ENCODE measurements at places on chromosomes 6 and 20. TPM values are rescaled to one million over a fixed set of nuclear protein-coding genes. Genes with fewer than 3 reads are reported as not detected.
A peak's percentile ranks its signal among the peaks of the same experiment; 100 is the strongest.

Gene RIMS1
- total RNA-seq: not detected

Gene VGLL2
- total RNA-seq: not detected

Gene TNFRSF6B
- not detected for total RNA-seq

Gene OSTM1
- total RNA-seq: 30.5 TPM

Gene MMUT
- total RNA-seq: 15.1 TPM

Gene BTNL2
- total RNA-seq: not detected

- no peak overlapping the region for H3K27ac ChIP-seq
- H3K4me3 ChIP-seq: no peak overlapping the region
- H3K36me3 ChIP-seq: no peaks in the 10 kb centered on the region
Measured at GRCh38 chr6:148507774-148508173, 165.1 kb downstream of the SASH1 start.

- H3K27me3 ChIP-seq: peaks cover 21% of the 10 kb centered on the region
- peak overlapping the region; percentile 73 for H3K27ac ChIP-seq
- peaks cover 6% of the 10 kb centered on the region for H3K36me3 ChIP-seq
- H3K4me3 ChIP-seq: peak overlapping the region; percentile 80
- no peak for DNase-seq
Measured at GRCh38 chr6:119076576-119077390, 1.7 kb downstream of the FAM184A start.

GRCh38 chr6:166223079-166223478, 55.4 kb upstream of the TBXT start:
- H3K36me3 ChIP-seq: no peaks in the 10 kb centered on the region
- peaks cover 11% of the 10 kb centered on the region for H3K4me1 ChIP-seq
- peaks cover 47% of the 10 kb centered on the region for H3K27me3 ChIP-seq
- H3K4me3 ChIP-seq: no peak overlapping the region

DNA sequence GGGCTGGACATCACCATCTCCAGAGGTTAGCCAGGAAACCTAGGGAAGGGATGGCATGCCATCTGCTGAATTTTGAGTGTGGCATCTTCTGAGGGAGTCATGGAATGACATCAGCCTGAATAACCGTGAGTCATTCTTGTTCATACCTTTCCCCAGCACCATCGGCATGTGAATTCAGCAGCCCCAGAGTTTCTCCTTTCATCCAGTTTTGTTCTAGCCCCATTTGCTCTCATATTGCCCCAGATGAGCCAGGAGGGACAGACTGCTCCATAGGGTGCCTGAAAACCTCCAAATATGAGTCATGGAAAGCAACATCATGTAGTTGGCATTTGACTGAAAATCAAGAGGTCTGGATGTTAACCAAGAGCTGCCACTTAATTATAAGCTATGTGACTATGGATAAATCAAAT, 219.2 kb upstream of the SGK1 start:
- H3K27ac ChIP-seq: no peak overlapping the region
- DNase-seq: no peak
- H3K4me3 ChIP-seq: no peak overlapping the region
- H3K27me3 ChIP-seq: peaks cover 5% of the 10 kb centered on the region
- no peaks in the 10 kb centered on the region for H3K36me3 ChIP-seq

DNA sequence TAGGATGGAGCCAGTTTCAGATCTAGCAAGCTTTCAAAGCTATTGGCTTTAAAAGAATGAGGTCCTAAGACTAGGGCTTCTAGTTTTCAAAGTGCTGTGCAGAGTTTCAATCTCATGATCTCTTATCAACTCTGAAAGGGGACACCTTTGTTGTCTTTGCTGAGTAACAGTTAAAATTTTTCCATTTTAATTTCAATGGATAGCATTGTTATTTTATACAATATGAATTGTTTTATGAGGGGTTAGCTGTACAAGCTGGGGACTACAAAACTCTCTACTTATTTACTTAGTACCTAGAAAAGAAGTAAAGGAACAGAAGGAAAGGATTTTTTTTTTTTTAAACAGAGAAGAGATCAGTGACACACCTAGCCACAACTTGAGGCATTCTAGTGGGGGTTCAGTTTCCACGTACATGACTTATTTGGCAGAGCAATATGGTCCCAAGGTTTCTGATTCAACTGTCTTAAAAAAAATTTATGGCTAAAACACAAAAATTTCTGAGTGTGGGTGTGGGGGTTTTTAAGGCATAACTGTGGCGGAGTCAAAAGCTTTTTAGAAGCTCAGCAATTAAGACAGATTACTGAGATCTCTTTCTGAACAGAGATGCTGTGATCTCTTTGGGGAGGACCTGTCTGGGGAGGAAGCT, 46.1 kb upstream of the JAG1 start:
- no peaks in the 10 kb centered on the region for H3K4me1 ChIP-seq
- no peak overlapping the region for H3K4me3 ChIP-seq
- H3K27ac ChIP-seq: no peak overlapping the region
- H3K27me3 ChIP-seq: peaks cover 25% of the 10 kb centered on the region

DNA sequence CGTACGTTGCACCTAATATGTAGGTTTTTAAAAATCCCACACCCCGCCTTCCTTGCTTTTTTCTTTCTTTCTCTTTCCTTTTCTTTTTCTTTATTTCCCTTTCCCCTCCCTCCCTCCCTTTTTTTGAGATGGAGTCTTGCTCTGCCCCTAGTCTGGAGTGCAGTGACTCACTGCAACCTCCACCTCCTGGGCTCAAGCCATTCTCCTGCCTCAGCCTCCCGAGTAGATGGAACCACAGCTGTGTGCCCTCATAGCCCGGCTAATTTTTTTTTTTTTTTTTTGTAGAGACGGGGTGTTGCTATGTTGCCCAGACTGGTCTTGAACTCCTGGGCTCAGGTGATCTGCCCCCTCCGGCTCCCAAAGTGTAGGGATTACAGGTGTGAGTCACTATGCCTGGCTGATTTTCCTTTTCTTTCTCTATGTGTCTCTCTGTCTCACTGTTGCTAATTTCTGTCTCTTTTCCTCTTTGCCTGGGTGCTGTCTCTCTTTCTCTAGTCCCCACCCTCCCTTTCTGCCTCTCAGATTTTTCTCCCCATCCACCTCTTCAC, 61.2 kb downstream of the SRC start:
- peaks cover 21% of the 10 kb centered on the region for H3K4me1 ChIP-seq
- no peaks in the 10 kb centered on the region for H3K36me3 ChIP-seq
- peaks cover 33% of the 10 kb centered on the region for H3K27me3 ChIP-seq
- H3K4me3 ChIP-seq: peak overlapping the region; percentile 1
- no peak overlapping the region for H3K27ac ChIP-seq

- H3K4me1 ChIP-seq: no peaks in the 10 kb centered on the region
- no peak overlapping the region for H3K27ac ChIP-seq
- no peaks in the 10 kb centered on the region for H3K36me3 ChIP-seq
- no peak overlapping the region for H3K4me3 ChIP-seq
- no peaks in the 10 kb centered on the region for H3K27me3 ChIP-seq
Measured at GRCh38 chr6:51738614-51739013, 348.8 kb downstream of the PKHD1 start.

DNA sequence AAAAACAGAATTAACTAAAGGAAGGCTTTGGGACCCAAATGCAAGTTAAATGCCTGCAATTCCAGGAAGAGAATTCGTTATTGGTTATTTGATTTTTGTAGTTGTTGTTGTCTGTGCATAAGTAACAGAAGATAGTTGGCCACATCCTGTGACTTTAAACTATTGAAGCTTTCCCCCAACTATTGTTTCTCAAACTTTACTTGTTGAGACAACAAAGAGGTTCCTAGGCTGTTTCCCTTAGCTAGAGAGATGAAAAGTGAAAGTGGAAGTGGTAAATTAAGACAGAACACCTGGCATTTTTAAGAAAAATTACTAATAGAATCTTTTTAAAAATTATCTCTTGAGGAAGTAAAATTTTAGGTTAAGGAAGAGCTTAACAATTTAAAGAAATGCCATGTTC, 525.2 kb downstream of the PKHD1 start:
- no peak overlapping the region for H3K4me3 ChIP-seq
- DNase-seq: no peak
- no peaks in the 10 kb centered on the region for H3K4me1 ChIP-seq
- no peaks in the 10 kb centered on the region for H3K36me3 ChIP-seq
- no peaks in the 10 kb centered on the region for H3K27me3 ChIP-seq
- H3K27ac ChIP-seq: no peak overlapping the region

GRCh38 chr6:86459978-86460377, 477.4 kb upstream of the HTR1E start:
- H3K36me3 ChIP-seq: no peaks in the 10 kb centered on the region
- no peak for DNase-seq
- no peaks in the 10 kb centered on the region for H3K27me3 ChIP-seq

DNA sequence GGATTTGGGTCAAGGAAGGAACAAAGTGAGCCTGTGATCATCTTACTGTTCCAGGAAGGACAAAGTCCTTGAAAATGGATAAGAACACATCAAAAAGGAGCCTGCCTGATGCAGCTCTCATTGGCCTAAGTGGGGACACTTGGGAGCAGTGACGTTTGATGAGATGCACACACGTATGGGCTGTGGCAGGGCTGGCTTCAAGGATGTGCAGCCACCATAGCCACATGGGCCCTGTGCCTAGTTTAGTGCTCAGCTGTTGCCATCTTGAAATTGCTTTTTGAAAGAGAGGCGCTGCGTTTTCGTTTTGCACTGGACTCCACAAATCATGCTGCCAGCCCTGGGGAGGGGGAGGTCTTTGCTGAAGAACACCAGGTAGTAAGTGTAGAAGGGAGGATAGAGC, 6.6 kb upstream of the NPEPL1 start:
- peaks cover 7% of the 10 kb centered on the region for H3K36me3 ChIP-seq
- no peak for DNase-seq
- no peak overlapping the region for H3K27ac ChIP-seq
- H3K27me3 ChIP-seq: no peaks in the 10 kb centered on the region
- H3K4me3 ChIP-seq: no peak overlapping the region
- peaks cover 4% of the 10 kb centered on the region for H3K4me1 ChIP-seq

DNA sequence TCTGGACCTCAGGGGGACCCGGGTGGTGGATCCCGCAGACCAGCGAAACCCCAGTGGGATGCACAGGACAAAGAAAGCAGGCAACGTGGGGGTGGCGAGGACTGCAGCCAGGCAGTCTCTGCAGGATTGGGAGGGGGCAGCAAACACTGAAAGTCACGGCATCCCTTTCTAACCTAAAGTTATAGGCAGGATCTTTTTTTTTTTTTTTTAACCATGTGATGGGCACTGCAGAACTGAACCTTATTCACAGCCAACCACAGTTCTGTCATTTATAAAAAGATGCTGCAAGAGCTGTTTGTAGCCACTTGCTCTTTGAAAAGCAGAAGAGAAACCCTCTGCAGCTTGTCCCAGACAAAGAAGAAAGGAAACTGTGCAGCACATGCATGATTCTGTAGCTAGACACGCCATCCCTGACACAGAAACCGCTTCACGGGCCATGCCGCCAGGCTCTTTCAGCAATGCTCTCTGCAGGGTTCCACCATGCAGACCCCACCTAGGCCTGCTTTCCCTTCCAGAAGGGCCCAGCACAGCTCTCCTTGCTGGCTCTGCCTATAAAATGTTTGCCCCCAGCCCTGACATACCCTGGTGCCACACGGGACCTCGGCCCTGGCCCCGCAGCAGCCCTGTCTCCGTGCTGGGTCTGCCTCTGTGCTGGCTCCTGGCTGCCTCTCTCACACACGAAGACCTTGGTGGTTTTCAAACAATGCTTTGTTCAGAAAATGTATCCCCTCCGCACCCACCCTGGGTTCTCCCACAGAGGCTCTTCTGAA, 70.8 kb downstream of the PYGB start:
- peak; percentile 31 for DNase-seq
- peaks cover 2% of the 10 kb centered on the region for H3K36me3 ChIP-seq
- peak overlapping the region; percentile 36 for H3K27ac ChIP-seq
- peaks cover 23% of the 10 kb centered on the region for H3K4me1 ChIP-seq
- H3K27me3 ChIP-seq: no peaks in the 10 kb centered on the region
- H3K4me3 ChIP-seq: no peak overlapping the region

GRCh38 chr6:6713657-6714056, 125.1 kb downstream of the LY86 start:
- no peak overlapping the region for H3K27ac ChIP-seq
- no peak overlapping the region for H3K4me3 ChIP-seq
- H3K4me1 ChIP-seq: peaks cover 33% of the 10 kb centered on the region
- peaks cover 39% of the 10 kb centered on the region for H3K27me3 ChIP-seq

- H3K27me3 ChIP-seq: peaks cover 79% of the 10 kb centered on the region
- no peak overlapping the region for H3K4me3 ChIP-seq
- no peak for DNase-seq
- H3K36me3 ChIP-seq: peaks cover 3% of the 10 kb centered on the region
Measured at GRCh38 chr6:84763886-84764331, 489 bp downstream of the TBX18 start.

DNA sequence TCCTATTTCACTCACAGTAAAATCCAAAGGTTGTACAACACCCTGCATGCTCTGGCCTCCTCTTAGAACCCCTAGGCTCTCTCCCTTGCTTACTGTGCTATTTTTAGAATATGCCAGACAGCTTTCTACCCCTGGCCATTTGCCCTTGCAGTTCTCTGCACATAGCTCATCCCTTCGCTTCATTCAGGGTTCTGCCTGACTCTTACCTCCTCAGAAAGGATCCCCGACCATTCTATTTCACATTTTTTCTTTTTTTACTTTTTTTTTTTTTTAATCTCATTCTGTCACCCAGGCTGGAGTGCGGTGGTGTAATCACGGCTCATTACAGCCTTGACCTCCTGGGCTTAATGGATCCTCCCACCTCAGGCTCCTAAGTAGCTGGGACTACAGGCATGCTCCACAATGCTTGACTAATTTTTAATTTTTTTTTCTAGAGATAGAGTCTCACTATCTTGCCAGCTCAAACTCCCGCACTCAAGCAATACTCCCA, 33.6 kb downstream of the COMMD7 start:
- H3K4me1 ChIP-seq: no peaks in the 10 kb centered on the region
- no peak for DNase-seq
- H3K27me3 ChIP-seq: no peaks in the 10 kb centered on the region
- peaks cover 15% of the 10 kb centered on the region for H3K36me3 ChIP-seq

DNA sequence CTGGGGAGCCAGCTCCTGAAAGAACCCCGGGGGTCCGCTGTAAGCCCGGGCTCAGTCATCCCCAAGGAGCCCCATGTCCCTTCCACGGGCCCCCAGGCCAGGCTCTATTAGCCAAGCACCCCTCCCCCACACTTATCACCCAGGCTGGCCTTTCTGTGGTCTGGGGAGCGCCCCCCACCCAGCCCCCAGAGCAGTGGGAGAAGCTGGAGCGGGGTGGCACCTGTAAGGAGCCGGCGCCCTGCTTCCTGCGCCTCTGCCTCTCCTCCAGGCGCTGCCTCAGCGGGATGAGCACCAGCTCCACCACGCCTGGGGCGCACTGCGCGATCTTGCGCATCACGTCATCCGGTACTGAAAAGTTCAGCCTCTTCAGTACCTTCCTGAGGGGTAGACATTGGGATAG, 2.3 kb downstream of the SPEF1 start:
- peaks cover 25% of the 10 kb centered on the region for H3K27me3 ChIP-seq
- peaks cover 33% of the 10 kb centered on the region for H3K4me1 ChIP-seq
- no peak overlapping the region for H3K4me3 ChIP-seq
- no peak overlapping the region for H3K27ac ChIP-seq
- DNase-seq: no peak

- H3K36me3 ChIP-seq: no peaks in the 10 kb centered on the region
- H3K4me1 ChIP-seq: no peaks in the 10 kb centered on the region
- H3K27ac ChIP-seq: no peak overlapping the region
- H3K27me3 ChIP-seq: peaks cover 9% of the 10 kb centered on the region
Measured at GRCh38 chr20:4470375-4470774, 251.3 kb upstream of the PRND start.

GRCh38 chr20:10192171-10192570, 26.5 kb upstream of the SNAP25 start:
- H3K36me3 ChIP-seq: no peaks in the 10 kb centered on the region
- peaks cover 4% of the 10 kb centered on the region for H3K27me3 ChIP-seq
- H3K4me1 ChIP-seq: no peaks in the 10 kb centered on the region
- DNase-seq: no peak
- no peak overlapping the region for H3K4me3 ChIP-seq
